ENCODE measurements at places on chromosomes 2 and 18. TPM values are rescaled to one million over a fixed set of nuclear protein-coding genes. Genes with fewer than 3 reads are reported as not detected.

GRCh38 chr2:218063486-218063885 is 5.6 kb upstream of the RUFY4 start:
- peaks cover 4% of the 10 kb centered on the region for H3K27me3 ChIP-seq
- no peak for DNase-seq
- no peak overlapping the region for H3K4me3 ChIP-seq
- H3K27ac ChIP-seq, result no peak overlapping the region

DNA sequence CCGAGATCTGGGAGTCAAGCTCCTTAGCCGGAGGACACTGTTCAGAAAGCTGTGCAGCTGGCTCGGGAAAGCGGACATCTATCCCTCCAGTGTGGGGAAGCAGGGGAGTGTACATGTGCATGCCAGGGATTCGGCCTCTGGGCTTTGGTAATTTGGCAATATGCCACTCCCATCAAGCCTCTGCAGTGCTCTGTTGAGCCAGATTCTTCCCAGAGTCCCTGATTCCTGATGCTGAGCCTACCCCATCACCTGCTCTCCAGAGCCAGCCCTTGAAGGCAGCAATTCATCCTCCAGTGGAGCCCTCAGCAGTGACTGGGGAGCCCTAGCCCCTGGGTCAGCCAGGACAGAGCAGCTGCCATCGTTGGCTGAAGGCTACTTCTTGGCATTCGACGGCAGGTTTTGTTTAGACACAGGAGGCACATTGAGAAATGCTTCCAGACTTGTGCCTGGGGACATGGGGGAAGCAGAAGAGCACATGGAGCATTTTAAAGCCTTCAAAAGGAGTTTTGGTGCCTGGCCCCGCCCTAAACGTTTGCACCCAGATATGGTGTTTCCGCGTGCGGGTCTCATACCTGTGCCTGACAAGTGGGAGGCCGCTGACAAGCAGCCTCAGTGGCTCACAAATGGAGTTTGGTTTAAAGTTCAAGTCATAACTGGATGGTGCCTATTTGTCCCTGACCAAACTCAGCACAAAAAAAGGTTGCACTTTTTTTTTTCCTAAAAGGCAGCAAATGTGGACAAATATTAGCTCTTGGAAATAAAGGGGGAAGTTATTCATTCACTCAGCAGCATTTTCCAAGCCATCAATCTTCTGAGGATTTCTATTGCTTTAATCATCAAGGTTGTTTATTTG is 272.8 kb downstream of the CYRIA start:
- DNase-seq, result no peak
- H3K27ac ChIP-seq, result no peak overlapping the region
- no peaks in the 10 kb centered on the region for H3K4me1 ChIP-seq
- no peaks in the 10 kb centered on the region for H3K36me3 ChIP-seq

DNA sequence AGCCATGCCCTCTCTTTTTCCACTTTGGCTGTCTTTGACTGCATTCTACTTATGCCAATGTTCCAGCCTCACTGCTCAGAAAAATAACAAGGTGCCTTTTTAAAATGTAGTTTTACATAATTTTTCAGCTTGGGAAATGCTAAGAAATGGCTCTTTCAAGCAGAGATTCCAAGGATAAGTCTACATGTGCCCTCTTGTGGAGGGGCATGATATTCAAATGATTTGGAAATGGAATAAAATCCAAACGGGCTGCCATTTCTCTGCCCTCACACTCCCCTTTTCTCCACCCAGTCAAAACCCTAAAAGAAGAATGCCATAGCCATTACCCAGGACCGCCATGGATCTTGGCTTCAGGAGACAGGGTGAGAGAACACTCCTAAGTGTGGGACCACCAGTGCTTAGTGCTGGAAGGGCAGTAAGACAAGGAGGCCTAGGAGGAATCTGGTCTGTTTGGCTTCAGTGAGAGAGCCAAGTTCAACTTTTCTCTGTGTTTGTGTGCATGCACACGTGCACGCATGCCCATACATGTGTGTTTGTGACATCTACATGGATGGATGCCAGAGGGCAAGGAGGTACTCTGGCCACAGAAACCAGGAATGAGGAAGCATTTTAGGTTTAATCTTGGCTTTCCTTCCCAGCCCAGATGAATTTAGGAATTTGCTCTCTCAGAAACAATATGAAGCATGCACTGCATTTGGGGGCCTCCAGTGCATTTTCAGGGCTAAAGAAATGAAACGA is 174.0 kb upstream of the SLC14A2 start:
- H3K4me3 ChIP-seq, result no peak overlapping the region
- no peaks in the 10 kb centered on the region for H3K4me1 ChIP-seq
- no peak overlapping the region for H3K27ac ChIP-seq

DNA sequence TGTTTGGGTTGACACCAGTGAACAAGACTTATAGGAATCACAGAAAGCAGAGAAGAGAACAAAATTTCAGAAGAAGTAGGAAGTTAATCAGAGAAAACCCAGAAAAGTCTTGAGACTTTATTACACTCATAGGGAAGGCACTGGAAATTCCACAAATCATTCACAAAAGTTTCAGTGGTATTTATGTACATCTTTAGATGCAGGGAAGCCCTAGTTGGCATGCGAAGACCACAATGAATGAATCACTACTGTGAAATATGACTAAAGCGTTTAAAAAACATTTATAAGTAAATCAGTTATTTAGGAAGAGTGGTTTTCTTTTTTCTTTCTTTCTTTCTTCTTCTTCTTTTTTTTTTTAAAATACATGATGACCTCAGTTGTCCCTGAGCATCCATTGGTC is 105.1 kb downstream of the NUP35 start:
- no peaks in the 10 kb centered on the region for H3K36me3 ChIP-seq
- no peak overlapping the region for H3K4me3 ChIP-seq
- DNase-seq, result no peak
- no peaks in the 10 kb centered on the region for H3K27me3 ChIP-seq

DNA sequence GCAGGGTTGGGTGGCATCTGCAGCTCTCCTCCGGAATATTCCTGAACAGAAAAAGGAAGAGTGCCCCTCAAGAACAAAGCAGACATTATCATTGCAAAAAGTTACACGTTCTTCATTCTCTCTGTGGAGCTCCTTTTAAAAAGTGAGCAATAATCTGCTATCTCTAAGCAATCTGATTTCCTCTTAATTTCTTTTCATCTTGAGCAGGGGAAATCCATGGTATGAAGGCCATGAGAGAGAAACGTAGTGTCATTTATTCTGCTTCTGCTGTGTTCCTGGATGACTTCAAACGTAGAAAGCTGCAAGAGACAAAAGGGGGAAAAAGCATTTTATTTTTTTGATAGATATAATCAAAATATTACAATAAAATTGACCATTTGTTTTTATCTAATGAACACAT is 16.9 kb downstream of the SMIM21 start:
- no peak overlapping the region for H3K27ac ChIP-seq
- no peaks in the 10 kb centered on the region for H3K4me1 ChIP-seq
- no peak overlapping the region for H3K4me3 ChIP-seq
- no peaks in the 10 kb centered on the region for H3K27me3 ChIP-seq
- H3K36me3 ChIP-seq, result no peaks in the 10 kb centered on the region

DNA sequence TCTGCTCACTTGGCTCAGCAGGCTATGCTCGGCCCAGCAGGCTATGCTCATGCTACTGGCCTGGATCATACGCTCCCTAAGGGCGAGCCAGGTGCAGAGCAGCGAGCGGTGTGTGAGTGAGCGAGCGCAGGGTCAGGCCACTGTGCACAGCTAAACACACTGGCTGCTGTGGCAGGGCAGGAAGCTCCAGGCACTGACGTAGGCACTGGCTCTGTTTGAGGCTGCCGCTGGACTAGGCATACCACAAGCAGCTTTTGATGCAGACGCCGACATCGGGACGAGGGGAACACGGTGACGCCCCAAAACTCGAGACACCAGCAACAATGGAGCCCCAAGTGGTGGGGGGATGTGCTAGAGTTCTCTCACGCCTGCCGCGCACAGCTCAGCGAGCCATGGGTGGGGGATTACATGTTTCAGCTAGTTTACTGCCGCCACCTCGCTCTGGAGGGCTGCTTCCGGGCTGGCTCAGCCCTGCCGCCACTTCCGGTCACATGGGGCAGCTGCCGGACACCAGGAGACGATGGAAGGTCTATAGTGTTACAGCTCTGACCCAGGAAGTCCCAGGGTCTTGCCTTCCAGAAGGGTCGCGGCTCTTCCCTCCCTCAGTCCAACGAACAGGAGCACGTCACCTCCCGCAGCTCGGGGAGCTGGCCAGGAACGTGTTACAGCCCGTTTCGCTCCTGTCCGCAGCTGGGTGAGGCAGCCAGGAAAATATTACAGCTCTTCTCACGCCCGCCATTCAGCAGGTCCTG is 1176.9 kb upstream of the LRRTM1 start:
- H3K36me3 ChIP-seq, result no peaks in the 10 kb centered on the region
- DNase-seq, result no peak
- no peak overlapping the region for H3K27ac ChIP-seq
- H3K27me3 ChIP-seq, result no peaks in the 10 kb centered on the region
- no peak overlapping the region for H3K4me3 ChIP-seq

GMCL1 gene
- 6.3 TPM for polyA plus RNA-seq

DNA sequence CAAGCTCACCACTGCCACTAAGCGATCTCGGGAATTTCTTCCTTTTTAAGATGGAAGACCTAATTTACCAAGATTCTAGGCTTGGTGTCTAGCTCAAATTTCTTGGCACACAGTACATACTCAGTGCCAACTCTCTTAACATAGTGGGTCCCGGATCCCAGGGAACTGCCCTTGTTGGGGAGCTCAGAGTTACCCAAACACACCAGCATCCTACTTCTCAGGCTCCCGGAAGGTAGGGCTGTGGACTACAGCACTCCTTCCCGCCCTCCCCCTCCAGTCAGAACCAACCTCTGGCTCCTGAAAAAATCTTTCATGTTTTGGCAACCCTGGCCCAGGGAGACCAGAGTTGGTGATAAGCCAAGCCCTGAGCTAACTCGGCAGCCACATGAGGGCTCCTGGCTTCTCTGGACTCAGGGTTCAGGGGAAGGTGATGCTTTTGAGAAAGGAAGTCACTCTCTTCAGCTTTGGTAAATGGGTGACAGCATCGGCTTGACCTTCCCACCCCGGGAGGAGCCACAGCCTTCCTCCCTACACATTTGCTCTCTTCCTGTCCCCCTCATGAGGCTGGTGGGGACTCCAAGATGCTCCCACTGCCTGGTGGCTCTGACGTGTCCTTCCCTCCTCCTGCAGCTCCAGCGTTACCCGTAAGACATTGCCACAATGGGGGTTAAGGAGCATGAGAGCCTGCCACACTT is 8.8 kb downstream of the ODC1 start:
- no peak overlapping the region for H3K4me3 ChIP-seq
- H3K36me3 ChIP-seq, result peaks cover 21% of the 10 kb centered on the region
- no peaks in the 10 kb centered on the region for H3K27me3 ChIP-seq
- H3K27ac ChIP-seq, result no peak overlapping the region

DNA sequence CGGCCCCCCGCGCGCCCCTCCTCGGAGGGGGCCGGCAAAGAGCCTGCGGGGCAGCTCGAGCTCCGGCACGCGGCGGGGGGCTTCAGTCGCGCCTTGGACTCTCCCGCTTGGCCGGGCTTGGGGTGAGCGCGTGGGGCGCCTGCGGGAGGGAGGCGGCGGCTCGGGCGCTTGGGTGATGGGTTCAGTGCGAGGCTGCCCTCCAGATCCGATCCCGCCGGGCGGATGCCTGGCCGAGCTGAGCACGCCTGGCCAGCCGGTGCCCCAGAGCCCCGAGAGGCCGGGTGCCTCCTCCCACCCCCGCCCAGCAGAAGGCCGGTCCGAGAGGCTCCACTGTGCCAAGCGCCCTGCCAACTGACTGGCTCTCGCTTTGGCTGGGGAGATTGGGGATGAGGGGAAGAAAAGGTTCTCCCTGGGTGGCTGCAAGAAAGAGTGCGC is 273 bp upstream of the NXPH2 start:
- DNase-seq, result peak; percentile 80
- H3K27me3 ChIP-seq, result peaks cover 38% of the 10 kb centered on the region
- peaks cover 2% of the 10 kb centered on the region for H3K4me1 ChIP-seq
- no peaks in the 10 kb centered on the region for H3K36me3 ChIP-seq

CYS1 gene
- 0.09 TPM for polyA plus RNA-seq

PXDN gene
- 104 TPM for polyA plus RNA-seq

GRCh38 chr2:200174433-200175216 is 131.9 kb upstream of the SPATS2L start:
- H3K27me3 ChIP-seq, result no peaks in the 10 kb centered on the region
- H3K4me3 ChIP-seq, result no peak overlapping the region
- DNase-seq, result no peak
- H3K27ac ChIP-seq, result no peak overlapping the region
- H3K4me1 ChIP-seq, result no peaks in the 10 kb centered on the region

GRCh38 chr2:230443541-230443940 is 27.5 kb downstream of the SP100 start:
- H3K4me1 ChIP-seq, result no peaks in the 10 kb centered on the region
- H3K27ac ChIP-seq, result no peak overlapping the region
- no peak overlapping the region for H3K4me3 ChIP-seq
- no peak for DNase-seq
- H3K27me3 ChIP-seq, result no peaks in the 10 kb centered on the region

DNA sequence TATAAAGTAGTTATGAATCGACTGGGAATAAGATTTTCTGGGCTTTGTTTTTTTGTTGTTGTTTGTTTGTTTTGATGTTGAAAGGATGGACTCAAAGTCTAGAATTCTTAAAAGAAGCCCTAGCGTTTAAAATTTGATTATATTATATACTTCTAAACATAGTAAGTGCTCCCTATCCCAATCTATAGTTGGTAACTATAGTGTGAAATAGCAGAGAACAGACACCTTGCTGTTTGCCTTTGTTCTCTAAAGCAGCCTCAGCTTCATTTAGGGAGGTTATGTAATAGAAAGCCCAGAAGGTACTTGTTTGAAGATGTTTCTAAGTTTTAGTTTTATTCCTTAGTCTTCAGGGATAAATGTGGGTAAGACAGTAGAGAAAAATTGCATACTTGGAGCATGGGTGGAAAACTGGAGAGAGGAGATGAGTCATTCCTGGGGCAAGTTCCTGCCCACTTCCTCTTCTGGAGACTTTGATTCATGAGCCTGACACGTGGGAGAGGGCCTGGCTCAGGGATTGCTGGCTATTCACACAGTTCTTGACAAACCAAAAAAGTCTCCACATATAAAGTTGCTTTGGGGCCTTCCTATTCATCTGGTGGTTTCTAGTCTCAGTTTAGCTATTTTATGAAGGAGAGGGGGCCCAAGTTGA is 131.9 kb downstream of the MYO1B start:
- H3K36me3 ChIP-seq, result peaks cover 2% of the 10 kb centered on the region
- no peak overlapping the region for H3K27ac ChIP-seq
- no peaks in the 10 kb centered on the region for H3K4me1 ChIP-seq
- H3K4me3 ChIP-seq, result no peak overlapping the region
- no peak for DNase-seq

GRCh38 chr2:117086943-117087250 is 727.6 kb upstream of the DDX18 start:
- no peak overlapping the region for H3K27ac ChIP-seq
- H3K4me3 ChIP-seq, result no peak overlapping the region
- peaks cover 10% of the 10 kb centered on the region for H3K4me1 ChIP-seq
- H3K27me3 ChIP-seq, result no peaks in the 10 kb centered on the region

Measured in H1 (cell line).